CD4-positive, alpha-beta T cell (primary cell): ENCODE measurements at places on chromosomes 1 and 21.

DNA sequence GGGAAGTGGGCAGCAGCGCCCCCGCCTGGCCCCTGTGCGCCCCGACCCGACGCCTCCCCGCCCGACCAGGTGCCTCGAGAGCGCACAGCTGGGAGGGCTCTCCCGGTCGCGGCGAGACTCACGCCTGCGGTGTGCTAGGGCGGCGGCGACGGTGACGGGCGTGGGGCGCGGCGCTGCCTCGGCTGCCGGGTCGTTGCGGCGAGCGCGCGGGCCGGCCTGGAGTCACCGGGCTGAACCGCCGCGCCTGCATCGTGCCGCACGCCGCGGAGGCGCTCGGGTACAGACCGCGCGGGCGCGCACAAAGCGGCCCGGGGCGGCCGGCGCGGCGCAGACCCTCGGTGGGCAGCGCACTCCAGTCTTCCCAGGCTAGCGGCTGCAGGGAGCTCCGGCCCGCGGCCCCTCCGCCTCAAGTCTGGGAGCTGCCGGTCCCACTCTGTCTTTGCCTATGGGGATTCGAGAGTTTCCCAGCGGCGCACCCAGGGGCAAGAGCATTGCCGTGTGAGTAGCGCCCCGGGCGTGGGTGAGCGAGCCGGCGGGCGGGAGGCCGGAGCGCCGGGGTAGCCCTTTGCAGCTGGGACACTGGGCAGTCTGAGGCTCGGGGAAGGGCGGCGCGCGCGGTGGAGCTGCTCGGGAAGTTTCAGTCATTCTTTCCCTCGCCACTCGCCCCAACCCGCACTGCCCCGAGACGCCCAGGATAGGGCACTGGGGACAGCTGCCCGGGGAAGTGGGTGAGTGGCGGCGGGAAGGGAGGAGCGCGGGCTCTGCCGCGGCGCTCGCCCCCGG lies at the start of gene SLC35F3:
Gene SLC35F3 (plus strand): TSS at position 44 of the 783 bp plus-strand sequence.
- no peak for DNase-seq

- DNase-seq: no peak
Observed at GRCh38 chr1:51000160-51000559, 30.1 kb downstream of the CDKN2C start.

- no peak for DNase-seq
Observed at GRCh38 chr1:111221633-111222291, 5.8 kb upstream of the CHI3L2 start.

DNA sequence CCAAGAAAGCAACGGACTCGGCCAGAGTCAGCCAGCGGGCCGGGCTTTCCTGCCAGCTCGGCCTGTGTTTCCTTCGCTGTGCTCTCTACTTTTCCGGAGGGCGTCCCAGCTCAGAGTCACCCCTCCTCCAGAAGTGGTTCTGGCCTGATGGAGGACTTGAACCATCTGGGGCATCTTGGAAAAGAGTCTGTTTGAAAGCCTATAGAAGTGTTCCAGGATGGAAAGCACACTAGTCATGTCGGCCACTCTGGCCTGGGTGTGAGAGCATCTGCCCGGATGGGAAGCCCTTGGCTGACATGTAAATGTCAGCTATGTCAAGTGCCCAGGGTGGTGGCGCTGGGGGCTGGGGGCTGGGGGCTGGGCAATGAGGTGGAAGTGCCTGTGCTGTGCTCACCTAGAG lies 113.4 kb downstream of the DHRS3 start:
- DNase-seq: no peak

DNA sequence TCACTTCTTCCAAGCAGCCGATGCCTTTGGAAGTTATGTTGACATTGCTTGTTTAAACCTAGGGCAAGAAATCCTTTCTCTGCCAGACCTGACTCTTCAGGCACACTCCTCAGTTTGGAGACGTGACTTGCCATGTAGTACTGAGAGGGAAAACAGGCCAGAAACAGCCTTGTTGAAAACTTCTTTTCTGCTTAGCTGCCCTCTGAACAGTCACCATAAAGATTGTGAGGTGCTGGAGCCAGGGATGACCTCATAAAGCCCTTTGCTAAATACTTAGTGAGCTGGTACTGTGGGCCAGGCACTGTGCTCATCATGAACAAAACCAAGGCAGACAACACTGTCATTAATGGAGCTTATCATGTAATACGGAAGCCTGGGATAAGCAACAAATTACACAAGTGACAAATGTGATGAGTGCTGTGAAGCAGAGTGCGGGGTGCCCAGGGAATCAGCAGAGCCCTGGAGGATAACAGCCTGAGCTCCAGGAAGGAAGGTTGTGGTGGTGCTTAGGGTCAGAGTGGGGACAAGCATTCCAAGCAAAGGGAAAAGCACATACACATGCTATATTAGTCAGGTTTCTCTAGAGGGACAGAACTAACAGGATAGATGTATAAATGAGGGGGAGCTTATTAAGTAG lies 42.4 kb downstream of the MTARC1 start:
- no peak for DNase-seq

DNA sequence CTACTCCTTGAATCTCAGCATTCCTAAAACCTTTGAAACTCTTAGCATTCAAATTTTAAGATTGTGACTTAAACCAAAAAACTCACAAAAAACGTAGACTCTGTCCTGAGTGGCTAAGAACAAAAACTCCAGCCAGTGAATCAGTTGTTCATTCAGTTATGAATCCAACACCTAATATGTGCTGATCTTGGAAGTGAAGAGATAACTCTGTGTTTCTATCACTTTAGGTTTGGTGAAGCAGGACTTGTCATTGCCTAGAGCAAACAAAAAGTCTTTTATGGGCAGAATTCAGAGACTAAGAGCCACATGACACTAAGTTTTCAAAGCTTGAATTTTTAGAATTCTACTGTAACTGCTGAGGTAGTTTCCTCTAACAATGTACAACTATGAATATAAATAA lies 10.4 kb upstream of the GPR137B start:
- no peak for DNase-seq

DNA sequence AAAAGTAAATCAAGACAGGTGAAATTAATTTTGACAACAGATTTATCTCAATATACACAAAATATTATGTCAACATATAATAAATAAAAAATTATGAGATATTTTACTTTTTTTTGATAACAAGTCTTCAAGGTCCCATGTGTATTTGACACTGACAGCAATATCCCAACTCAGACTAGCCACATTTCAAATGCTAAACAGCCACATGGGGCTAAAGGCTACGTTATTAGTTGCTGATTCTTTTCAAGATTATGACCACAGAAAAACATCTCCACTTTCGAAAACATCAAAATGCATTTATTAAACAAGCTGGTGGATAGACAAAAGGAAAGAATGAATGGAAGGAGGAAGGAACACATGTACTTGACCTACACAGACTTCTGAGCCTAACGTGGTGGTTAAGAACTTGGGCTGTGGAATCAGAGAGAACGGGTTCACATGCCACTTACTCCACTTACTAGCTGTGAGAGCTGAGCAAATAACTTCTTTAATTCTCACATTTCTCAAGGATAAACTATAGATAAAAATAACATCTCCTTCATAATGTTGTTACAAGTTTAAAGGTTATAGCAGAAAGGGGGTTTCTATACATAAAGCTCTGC lies 13.4 kb downstream of the PTPN14 start:
- no peak for DNase-seq

- no peak for DNase-seq
Observed at GRCh38 chr1:228058172-228058948, 24.1 kb upstream of the ARF1 start.

DNA sequence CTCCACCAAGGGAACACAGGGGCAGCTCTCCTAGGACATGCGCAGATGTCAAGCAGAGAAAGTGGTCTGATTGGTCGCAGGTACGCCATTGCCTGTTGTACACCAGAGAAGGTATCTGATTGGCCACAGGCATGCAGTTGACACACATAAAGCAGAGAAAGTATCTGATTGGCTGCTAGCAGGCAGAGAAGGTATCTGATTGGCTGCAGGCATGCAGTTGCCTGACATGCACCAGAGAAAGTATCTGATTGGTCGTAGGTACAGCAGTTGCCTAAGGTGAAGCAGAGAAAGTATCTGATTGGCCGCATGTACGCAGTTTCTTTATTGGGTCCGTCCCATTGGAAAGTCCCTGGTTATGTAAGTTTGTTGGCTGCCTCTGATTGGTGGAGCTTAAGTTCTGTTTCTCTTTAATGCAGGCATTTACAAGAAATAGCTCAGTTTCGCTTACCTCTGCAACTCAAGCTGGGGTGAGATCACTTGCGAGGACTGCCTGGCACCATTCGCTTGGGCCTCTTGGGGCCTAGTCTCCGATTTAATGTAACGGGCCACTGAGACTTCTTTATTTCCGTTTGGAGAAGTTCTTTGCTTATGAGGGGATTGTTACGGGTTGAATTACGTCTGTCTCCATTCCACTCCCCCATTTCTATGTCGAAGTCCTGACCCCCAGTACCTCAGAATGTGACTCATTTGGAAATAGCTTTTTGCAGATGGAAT lies 74.2 kb downstream of the SIK1 start:
- DNase-seq: no peak

DNA sequence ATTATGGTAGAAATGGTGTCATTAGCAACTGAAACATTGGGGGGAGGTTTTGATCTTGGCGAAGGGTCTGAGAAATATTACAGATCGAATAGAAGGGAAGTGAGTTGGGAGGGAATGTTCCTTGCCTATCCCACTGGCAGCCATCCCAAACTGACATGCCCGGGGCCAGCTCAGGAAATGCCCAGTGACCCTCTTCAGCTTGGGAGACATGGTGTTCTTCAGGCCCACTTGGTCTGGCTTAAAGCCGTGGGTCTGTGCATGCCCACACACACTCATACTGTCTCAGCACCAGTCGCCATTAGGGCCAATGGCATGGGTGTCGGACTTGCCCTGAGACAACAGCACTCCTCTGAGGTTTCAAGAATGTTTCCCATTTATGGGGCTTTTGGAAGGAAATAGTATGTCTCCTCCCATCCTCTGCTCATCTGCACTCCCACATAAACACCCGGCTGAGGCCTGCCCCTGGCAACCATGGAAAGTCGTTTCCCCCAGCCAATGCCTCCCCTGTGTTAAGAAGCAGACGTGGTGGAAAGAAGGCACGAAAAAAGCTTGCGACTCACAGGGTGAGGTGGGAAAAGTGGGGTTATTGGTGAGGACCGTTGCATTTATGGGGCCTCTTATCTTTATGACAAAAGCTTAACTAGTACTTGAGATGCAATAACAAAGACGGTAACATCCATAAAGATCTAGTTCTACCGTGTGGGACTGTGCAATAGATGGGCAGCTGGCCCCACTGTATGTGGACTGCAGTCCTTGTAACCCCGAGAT lies 2.0 kb downstream of the RNF186 start:
- DNase-seq: no peak

- DNase-seq: no peak
Observed at GRCh38 chr1:27118440-27118689, 36.6 kb downstream of the SLC9A1 start.

DNA sequence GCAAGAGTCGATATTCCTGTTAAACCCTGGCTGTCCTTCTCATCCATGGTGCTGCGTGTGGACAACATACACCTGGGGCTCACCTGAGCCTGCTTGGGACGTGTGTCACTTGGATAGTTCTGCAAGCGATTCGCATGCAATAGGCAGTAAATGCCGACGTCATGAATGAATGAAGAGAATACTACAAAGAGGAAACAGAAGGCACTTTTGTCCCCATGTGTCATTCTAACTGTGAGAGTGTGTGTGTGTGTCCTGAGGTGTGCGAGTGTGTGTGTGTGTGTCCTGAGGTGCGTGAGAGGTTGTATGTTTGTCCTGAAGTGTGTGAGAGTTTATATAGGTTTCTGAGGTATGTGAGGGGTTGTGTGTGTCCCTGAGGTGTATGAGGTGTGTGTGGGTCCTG lies 647 bp upstream of the TCP10L start:
- DNase-seq: no peak

- DNase-seq: no peak
Observed at GRCh38 chr1:33030575-33030974, 6.1 kb downstream of the AK2 start.
